Karpas-422 (cell line): ENCODE measurements at places on chromosomes 12 and 14.

DNA sequence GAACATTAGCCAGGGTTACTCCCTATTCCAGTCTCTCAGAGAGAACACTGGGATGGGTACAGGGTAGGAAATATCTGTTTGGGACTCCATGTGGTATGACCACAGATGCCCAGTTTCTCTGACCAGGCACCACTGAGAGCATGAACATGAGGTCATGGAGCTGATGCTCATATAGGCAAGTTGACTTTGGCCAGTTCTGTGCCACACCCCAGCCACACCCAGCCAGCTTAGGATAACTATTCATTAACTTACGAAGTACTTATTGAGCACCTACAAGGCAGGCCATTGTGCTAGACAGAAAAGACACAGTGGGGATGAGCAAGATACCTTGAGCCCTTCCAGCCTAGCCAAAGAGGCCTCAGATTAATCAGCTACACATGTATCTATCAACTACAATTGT lies 262.5 kb downstream of the DPF3 start:
- DNase-seq, result no peak

DNA sequence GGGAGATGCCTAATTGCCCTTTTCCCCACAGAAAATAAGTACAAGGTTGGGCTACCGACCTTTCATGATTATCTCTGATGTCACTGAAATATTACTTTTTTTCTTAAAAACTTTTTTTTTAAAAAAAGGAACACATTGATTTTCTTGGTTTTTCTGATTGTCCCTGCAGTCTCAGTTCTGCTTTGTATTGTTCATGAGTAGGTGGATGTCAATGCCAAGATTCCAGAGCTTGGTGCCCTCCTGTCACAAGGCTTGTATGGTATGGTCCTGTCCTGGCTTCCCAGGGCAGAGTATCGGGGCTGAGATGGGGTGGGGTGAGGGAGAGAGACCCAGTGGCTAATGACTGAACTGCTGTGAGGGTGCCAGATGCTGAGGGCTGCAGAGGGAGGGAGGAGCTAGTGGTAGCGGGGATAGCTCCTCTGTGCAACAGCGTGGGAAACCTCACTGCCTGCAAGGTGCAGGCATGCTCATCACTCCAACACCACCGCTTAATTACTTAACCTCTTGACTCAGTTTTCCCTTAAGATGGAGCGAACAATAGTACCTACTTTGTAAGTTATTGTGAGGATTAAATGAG lies 4.4 kb upstream of the CTDSP2 start:
- DNase-seq, result peak; percentile 57

DNA sequence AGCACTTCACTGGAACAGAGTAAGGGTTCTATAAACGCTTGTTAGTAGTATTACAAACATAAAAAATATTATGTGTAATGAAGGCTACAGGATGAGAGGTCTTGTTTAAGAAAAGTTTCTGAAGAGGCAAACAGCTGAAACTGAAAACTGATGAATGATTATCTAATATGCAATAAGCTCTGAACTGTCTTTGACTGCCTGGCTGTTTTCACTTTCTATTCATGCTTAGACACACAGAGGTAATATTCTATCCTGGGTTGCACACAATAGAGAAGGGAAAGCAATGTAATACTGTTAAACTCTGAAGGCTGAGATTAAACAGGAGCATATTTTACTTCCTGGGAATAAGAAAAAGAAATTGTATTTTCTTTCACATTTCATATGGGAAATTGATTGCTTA lies 251.3 kb downstream of the ALX1 start:
- no peak for DNase-seq

- DNase-seq, result no peak
Observed at GRCh38 chr12:103272949-103273348, 222.8 kb downstream of the C12orf42 start.

GRCh38 chr12:89762498-89763170 lies 54.0 kb upstream of the ATP2B1 start:
- DNase-seq, result no peak

- DNase-seq, result no peak
Observed at GRCh38 chr12:78420991-78421390, 443.6 kb upstream of the SYT1 start.

DNA sequence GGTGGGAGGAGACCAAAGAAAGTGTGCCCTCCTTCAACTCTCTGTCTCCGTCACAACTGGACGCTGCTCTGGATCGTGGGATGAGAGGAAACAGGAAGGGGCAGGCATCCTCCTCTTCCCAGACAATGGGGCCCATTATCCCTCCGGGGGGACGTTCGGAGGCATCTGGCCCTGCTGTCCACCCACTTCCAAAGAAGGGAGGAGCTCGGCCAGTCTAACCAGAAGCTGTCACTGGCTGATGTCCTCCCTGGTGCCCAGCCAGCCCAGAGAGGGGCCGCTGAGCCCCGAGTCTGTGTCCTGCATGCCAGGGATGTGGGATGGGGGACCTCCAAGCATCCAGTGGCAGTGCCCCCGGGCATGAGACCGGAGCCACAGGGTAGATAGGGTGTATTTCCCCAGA lies 39.8 kb upstream of the MEG3 start:
- DNase-seq, result no peak

GRCh38 chr12:15770021-15770420 lies 19.2 kb downstream of the EPS8 start:
- DNase-seq, result no peak

- DNase-seq, result no peak
Observed at GRCh38 chr12:52543985-52544883, 8.7 kb downstream of the KRT71 start.

- no peak for DNase-seq
Observed at GRCh38 chr12:34395056-34396005, 373.0 kb downstream of the ALG10 start.
